ENCODE measurements at places on chromosomes 3 and 15.

GRCh38 chr3:173395073-173395411 lies 2.5 kb upstream of the NLGN1 start:
- DNase-seq: no peak

GRCh38 chr15:53580366-53580765 lies 179.1 kb downstream of the WDR72 start:
- no peak for DNase-seq

- DNase-seq: no peak
Measured at GRCh38 chr3:161247049-161247448, 25.9 kb downstream of the NMD3 start.

DNA sequence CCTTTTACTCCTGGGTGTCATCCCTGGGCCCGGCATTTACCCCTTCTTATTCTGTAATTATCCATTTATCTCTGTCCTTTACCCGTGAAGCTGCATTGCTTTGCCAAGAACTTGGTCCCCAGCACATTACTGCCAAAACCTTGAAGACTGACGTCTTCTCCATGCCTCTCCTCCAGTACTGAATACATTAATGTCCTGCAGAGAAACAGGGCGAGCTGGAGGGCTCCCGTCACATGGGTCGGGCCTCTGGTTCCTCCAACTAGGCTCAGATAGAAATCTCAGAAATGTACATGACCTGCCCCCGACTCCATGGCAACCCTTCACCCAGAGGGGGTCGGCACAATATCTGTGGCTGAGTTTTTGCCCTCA lies 445 bp downstream of the EFCAB12 start:
- DNase-seq: no peak

DNA sequence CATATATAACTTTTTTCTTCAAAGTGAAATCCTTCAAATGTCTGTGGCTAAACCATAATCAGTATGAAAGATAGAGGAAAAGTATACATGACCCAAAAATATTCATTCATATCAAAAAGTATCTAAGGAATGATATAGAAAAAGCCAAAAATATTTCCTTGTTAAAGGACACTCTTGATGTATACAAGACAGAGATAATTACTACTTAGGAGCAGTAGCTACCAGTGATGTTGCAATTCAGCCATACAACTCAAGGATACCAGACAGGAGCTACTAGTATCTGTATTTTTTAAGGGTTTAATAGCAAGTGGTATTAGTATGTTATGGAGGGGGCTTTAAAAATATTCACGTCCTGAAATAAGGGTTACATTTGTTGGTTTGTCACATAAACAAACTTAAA lies 37.0 kb downstream of the FBXL22 start:
- no peak for DNase-seq

DNA sequence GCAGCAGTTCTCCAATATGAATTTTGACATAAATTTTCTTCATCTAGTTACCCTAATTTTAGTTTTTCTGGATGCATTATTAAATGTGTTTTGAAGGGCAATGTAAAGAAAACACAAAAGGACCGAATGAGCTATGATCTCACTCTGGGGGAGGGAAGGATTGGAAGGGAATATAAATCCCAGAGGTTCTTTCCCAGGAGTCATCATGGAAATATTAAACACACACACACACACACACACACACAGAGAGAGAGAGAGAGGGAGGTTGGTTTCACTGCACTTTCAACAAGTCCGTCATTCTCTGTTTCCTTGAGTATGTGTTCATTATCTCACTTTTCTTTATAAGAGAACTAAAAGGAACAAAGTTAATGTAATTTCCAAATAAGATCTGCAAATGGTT lies 70.7 kb upstream of the DCBLD2 start:
- DNase-seq: no peak

GRCh38 chr3:103440539-103441203 lies 1005.9 kb downstream of the ZPLD1 start:
- DNase-seq: no peak

- DNase-seq: no peak
Measured at GRCh38 chr3:38347421-38348200, 1.0 kb downstream of the XYLB start.

DNA sequence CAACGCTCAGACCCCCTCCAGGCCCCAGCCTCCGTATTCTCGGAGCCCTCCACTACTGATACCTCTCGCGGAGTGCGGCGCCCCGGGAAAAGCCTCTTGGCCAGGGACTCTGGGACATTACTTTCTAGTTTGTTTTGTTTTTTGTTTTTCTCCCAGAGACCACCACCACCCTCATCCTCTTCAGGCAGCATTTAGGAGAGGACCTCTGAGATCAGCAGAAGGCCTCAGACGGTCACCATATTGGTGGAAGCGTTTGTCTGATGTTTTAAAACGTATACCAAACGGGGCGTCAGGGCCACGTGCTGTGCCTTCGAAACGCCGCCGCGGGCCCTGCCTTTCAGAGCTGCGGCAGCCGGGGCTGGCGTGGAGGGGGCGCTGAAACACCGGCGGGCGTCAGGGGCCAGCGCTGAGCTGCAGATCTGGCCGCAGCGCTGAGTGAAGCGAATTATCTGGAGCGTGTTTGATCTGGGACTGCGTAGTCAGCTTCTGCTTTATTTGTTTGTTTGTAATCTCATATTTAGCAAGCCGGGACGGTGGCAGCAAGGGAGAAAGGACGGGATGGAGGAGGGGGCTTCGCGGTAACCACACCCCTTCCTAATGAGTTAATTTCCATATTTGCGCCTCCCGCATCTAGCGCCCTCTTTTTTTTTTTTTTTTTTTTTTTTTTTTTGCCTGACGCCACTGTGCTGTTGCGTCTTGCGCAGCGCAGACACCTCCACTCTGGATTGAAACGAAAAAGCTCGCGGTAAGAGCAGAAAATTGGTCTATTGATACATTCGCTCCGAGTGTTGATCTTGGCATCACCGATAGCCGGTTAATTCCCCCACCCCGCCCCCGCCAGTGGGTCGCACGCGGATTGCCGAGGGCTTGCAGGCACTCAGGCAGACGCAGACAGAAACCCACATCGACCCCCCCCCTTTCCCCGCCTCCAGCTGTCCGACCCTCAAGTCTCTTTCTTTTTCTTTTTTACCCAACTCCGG lies 14.9 kb downstream of the SOX2 start:
- no peak for DNase-seq
